ENCODE measurements at places on chromosomes 1 and 21. TPM values are rescaled to one million over a fixed set of nuclear protein-coding genes. Genes with fewer than 3 reads are reported as not detected.

DNA sequence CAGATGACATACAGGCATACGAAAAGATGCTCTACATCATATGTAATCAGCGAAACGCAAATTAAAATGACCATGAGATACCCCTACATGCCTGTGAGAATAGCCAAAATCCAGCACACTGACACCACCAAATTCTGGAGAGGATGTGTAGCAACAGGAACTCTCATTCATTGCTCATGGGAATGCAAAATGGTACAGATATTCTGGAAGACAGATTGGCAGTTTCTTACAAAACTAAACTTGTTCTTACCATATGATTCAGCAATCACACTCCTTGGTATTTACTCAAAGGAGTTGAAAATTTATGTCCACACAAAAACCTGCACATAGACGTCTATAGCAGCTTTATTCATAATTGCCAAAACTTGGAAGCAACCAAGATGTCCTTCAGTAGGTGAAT is 52.6 kb downstream of the TM2D1 start:
- no peak for DNase-seq

The HPCAL4 gene
- 1.9 TPM for total RNA-seq

- DNase-seq: no peak
These were observed 264.3 kb upstream of the PLD5 start for GRCh38 chr1:242788771-242789170.

GRCh38 chr1:116836099-116836498 is 73.6 kb upstream of the PTGFRN start:
- no peak for DNase-seq

The MSH4 gene
- not detected for total RNA-seq

All from G401 (cell line).